Glutamatergic neuron (in vitro differentiated cells): ENCODE measurements at places on chromosomes 4 and X. TPM values are rescaled to one million over a fixed set of nuclear protein-coding genes. Genes with fewer than 3 reads are reported as not detected.

- no peak for DNase-seq
These were observed 95.2 kb upstream of the RPS6KA3 start for GRCh38 chrX:20361890-20362262.

GRCh38 chrX:41029332-41029731 is 55.9 kb upstream of the USP9X start:
- DNase-seq, result no peak

- no peak for DNase-seq
These were observed 33.7 kb upstream of the MSL3 start for GRCh38 chrX:11724122-11725017.

GRCh38 chrX:41665686-41666085 is 23.1 kb upstream of the GPR34 start:
- no peak for DNase-seq

DNA sequence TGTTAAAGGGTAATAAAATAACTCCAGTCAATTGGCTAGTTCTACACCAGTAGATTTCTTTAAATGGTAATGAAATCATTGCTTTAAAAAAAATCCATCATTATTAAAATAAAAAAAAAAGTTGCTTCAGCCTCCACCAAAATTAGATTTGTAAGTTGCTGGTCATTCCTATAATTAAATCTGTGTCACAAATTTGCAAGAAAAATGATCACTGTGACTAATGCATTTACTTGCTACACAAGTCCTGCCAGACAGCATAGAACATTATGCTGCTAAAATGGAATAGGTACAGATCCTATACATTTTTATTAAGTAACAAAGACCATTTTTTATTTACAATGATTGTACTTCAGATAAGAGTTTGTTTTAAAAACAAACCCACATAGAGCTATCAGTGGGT is 85.8 kb downstream of the SLC10A7 start:
- no peak for DNase-seq

- DNase-seq, result no peak
These were observed 171.0 kb downstream of the GALNTL6 start for GRCh38 chr4:171983935-171984805.

C4orf17 gene
- total RNA-seq, result not detected

SH2D1A gene
- total RNA-seq, result not detected
